Aorta (tissue), 5 donors: ENCODE measurements at places on chromosomes 11 and 22. TPM values are rescaled to one million over a fixed set of nuclear protein-coding genes. Genes with fewer than 3 reads are reported as not detected.

DNA sequence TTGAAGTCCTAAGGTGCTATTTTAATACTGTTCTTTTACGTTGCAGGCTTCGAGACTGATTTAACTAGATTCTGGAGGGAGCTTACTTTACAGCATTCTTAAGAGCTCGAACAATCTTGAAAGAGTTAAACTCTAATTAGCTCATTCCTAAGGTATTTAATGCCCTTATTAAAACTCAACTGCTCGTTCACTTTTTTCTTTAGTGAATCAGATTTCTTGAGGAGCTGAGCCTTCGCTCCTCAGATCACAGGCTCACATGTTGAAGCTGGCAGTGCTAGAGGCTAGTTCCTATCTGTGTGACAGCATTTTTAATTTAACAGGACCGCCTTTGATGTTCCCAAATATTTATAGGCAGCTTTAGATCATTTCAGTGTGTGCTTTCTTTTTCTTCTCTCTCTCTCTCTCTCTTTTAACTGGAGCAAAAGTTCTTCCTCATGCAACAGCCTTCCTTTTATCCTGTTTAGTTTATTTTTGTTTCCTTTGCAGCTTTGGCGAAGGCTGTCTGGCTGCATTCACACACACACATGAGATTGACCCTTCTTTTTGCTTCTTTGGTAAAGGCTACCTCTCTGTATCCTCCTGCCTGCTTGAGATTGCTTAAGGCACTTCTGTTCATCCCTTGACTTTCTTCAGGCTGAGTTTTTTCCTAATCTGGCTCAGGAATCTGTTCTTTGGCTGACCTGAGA lies 21.0 kb downstream of the ZNRF3 start:
- no peak for DNase-seq
- peaks cover 9% of the 10 kb centered on the region for H3K4me1 ChIP-seq
- no peaks in the 10 kb centered on the region for H3K27me3 ChIP-seq
- peak overlapping the region; percentile 45 for H3K27ac ChIP-seq
- no peak overlapping the region for H3K4me3 ChIP-seq
- no peaks in the 10 kb centered on the region for H3K36me3 ChIP-seq

DNA sequence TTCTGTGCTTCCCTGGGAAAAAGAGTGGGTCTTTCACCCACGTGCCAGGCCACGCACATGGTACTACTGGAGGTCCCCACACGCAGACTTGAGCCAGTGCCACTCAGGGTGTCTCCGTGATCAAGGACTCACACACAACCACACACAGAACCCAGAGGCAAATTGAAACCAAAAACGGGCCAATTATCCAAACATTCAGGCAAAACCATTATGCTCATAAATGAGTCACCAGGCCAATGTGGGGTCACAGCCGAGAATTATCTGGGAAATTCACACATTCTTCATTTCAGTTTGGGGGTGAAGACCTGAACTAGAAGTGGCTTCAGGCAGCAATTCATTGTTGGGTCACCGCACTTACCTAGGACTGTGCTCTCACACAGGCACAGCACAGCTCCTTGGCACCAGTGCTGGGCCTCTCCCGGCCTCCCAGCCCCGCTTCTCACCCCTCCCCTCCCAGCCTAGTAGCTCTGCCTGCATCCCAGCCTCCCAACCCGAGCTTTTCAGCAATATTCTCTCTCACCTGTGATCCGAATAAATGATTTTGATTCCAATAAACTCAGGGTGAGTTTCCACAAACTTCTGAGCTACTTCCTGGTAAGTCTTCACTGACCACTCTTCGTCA lies 28.0 kb downstream of the ADA2 start:
- H3K4me1 ChIP-seq, result no peaks in the 10 kb centered on the region
- no peaks in the 10 kb centered on the region for H3K27me3 ChIP-seq
- no peak for DNase-seq
- H3K36me3 ChIP-seq, result no peaks in the 10 kb centered on the region
- no peak overlapping the region for H3K27ac ChIP-seq

- no peak for DNase-seq
- no peaks in the 10 kb centered on the region for H3K27me3 ChIP-seq
- no peak overlapping the region for H3K27ac ChIP-seq
Measured at GRCh38 chr11:79157738-79158137, 283.1 kb downstream of the TENM4 start.

GRCh38 chr11:35611741-35612140 lies 6.5 kb upstream of the FJX1 start:
- H3K4me1 ChIP-seq, result no peaks in the 10 kb centered on the region
- H3K27ac ChIP-seq, result no peak overlapping the region
- no peak for DNase-seq
- H3K36me3 ChIP-seq, result no peaks in the 10 kb centered on the region
- H3K27me3 ChIP-seq, result no peaks in the 10 kb centered on the region

DNA sequence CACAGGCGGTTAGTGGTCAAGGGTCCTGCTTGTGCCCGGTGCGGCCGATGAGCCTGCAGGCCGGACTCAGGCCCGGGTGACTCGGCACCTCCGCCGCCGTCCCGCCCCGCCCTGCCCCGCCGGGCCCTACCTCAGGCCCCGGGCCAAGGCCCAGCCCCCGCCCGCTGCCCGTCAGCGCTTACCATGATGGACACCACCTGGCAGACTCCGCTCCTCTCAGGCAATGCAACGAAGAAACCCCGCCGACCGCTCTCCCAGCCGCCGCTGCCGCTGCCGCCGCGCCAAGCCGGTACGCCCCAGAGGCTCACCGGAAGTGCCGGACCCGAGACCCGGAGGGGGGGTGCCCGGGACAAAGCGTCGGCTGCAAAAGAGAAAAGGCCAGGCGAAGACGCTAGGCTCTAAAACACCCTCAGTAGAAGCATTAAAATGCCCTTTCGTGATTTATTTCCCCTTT lies at the start of gene UFD1:
Gene UFD1 (minus strand): TSS at position 293 of the 454 bp plus-strand sequence. CDS start 108 bp downstream, at position 185.
- peak within 1 kb of the TSS; percentile 71 for H3K4me3 ChIP-seq
- DNase-seq, result peak; percentile 89
- H3K27me3 ChIP-seq, result no peaks in the 10 kb centered on the region
- H3K36me3 ChIP-seq, result no peaks in the 10 kb centered on the region
- H3K4me1 ChIP-seq, result no peaks in the 10 kb centered on the region

GRCh38 chr11:6405052-6405667 lies 13.7 kb downstream of the APBB1 start:
- H3K27me3 ChIP-seq, result no peaks in the 10 kb centered on the region
- DNase-seq, result no peak
- no peaks in the 10 kb centered on the region for H3K4me1 ChIP-seq
- H3K27ac ChIP-seq, result no peak overlapping the region

GRCh38 chr11:77470504-77470903 lies 3.4 kb downstream of the PAK1 start:
- H3K4me1 ChIP-seq, result no peaks in the 10 kb centered on the region
- no peaks in the 10 kb centered on the region for H3K36me3 ChIP-seq
- H3K27ac ChIP-seq, result no peak overlapping the region

DNA sequence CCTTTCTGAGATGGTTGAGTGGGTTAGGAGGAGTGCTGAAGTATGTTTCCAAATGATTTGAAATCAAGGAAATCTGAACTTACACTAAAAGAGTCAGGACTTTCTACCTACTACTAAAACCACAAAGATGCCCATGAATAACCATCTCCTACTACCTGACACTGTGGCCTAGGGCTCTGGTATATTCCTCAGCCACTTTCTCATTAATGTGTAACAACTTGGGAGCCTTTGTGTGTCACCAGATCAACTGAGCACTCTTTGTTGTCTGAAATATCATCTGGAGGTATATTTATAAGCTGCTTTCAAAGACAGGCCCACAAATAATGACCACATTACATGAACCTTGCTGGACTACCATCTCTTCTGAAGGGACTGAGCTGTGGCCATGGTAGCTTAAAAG lies 43.9 kb downstream of the RELT start:
- no peak overlapping the region for H3K27ac ChIP-seq
- no peaks in the 10 kb centered on the region for H3K4me1 ChIP-seq
- DNase-seq, result no peak
- no peaks in the 10 kb centered on the region for H3K36me3 ChIP-seq
- H3K4me3 ChIP-seq, result no peak overlapping the region
- no peaks in the 10 kb centered on the region for H3K27me3 ChIP-seq

DNA sequence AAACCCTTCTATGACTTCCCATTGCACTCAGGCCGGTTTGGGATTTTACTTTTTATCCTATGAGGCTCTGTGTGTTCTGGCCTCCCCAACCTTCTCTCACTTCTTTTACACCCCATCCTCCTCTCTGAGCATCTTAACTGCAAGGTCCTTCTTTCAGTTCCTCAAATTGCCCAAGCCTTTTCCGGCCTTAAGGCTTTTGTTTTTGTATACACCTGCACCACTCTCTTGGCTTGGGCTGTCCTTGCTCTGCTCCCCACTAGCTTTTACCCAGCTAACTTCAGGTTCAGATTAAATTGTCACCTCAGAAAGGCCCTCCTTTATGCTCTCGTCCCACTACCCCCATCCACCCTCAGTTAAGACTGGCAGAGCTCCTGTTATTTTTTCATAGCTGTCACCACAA lies 55.5 kb downstream of the FAM83F start:
- no peak for DNase-seq
- peaks cover 2% of the 10 kb centered on the region for H3K4me1 ChIP-seq
- H3K27ac ChIP-seq, result no peak overlapping the region

GRCh38 chr22:39543095-39543494 lies 10.5 kb upstream of the RPS19BP1 start:
- no peak overlapping the region for H3K27ac ChIP-seq
- H3K27me3 ChIP-seq, result no peaks in the 10 kb centered on the region
- no peaks in the 10 kb centered on the region for H3K36me3 ChIP-seq

The PPP6R2 gene
- 45.2 TPM for total RNA-seq

The MMP12 gene
- 0.23 TPM for total RNA-seq
